ENCODE measurements at places on chromosomes 2 and 18.

DNA sequence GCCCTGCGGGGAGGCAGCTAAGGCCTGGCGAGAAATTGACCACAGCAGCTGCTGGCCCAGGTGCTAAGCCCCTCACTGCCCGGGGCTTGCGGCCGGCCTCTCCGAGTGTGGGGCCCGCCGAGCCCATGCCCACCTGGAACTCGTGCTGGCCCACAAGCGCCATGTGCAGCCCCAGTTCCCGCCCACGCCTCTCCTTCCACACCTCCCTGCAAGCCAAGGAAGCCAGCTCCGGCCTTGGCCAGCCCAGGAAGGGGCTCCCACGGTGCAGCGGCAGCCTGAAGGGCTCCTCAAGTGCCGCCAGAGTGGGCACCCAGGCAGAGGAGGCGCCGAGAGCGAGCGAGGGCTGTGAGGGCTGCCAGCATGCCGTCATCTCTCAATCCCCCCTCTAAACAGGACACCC lies 304.6 kb upstream of the FAM98A start:
- DNase-seq, result no peak

- no peak for DNase-seq
Observed at GRCh38 chr2:197946562-197946961, 142.2 kb downstream of the PLCL1 start.

DNA sequence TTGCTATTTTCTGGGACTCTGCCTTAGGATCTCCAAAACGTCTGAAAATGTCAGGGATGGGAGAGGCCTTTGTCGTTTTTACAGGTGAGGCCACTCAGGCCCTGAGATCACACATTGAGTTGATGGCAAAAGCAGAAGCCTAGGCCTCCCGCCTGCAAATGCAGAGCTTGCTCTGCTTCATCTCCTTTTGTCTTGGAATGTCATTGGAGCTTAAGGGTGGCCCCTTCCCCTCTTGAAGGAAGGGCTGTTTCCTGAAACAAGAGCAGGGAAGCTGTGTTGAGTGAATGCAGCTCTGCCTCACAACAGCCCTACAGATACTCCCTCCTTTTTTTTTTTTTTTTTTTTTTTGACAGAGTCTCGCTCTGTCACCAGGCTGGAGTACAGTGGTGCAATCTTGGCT lies 123.5 kb downstream of the GLI2 start:
- DNase-seq, result no peak

DNA sequence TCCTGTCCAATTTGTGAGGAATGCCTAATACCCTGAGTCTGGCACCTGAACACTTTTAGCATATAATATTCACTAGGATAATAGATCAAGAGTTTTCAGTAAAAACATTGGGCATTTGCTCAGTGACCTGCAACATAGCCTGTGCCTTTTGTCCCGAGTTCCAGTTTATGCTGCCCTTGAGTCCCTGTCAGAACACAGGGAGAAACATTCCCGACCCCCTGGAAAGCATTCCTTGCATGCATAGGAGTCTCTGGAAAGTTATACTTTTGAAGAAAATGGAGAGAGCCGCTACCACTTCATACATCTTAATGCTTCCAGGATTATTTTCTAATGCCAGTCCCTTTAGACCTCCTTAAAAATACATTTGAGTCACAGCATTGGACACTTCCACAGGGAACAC lies 107.3 kb downstream of the PLCL1 start:
- no peak for DNase-seq

DNA sequence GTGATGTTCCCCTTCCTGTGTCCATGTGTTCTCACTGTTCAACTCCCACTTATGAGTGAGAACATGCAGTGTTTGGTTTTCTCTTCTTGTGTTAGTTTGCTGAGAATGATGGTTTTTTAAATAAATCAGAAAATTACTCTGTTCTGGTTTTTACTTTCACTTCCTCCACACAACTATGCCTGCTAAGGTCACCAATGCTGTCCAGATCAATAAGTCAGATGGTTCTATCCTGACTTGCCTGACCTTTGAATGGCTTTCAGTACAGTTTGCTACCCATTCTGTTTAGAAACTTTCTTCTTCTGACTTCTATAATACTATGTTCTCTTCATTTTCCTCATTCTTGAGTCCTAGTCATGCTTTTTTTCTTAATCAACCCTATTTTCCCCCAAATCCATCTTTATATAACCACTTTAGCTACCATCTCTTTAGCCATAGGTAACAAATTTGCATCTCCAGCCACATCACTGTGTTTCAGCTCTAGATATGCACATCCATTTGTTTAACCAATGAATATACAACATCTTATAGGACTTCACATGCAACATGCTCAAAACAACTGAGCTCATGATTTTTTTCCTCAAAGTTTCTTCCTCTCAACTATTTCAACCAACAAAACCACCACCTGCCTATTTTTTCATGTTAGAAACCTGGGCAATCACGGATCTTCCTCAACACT lies 58.8 kb upstream of the SLC38A11 start:
- DNase-seq, result no peak

DNA sequence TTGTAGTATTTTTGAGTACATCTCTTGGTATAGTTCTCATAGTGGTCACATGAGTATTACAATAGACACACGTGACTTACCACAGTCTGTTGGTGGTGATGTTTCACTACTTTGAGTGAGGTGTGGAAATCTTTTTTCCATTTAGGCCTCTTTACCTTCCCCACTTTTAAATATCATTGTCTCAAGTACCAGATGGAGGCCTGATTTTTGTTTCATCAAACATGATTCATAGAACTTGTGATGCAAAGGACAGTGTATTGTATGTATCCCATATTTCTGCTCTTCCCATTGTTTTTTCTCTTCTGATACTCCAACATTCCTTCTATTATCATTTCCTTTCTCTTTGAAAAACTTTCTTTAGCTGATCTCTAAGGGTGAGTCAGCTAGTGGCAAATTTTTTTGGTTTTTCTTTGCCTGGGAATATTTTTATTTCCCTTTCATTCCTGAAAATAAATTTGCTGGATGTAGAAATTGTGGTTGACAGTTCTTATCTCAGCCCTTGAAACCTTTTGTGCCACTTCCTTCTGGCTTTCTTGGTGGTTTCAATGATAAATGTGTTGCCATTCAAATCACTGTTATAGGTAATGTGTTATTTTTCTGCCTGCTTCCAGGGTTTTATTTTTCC lies 32.8 kb downstream of the RFX8 start:
- DNase-seq, result no peak

Measured in activated naive CD4-positive, alpha-beta T cell (primary cell).